ENCODE measurements at places on chromosomes 5 and 9.

GRCh38 chr5:123719004-123719403 lies 207.0 kb downstream of the CSNK1G3 start:
- peak; percentile 54 for DNase-seq

DNA sequence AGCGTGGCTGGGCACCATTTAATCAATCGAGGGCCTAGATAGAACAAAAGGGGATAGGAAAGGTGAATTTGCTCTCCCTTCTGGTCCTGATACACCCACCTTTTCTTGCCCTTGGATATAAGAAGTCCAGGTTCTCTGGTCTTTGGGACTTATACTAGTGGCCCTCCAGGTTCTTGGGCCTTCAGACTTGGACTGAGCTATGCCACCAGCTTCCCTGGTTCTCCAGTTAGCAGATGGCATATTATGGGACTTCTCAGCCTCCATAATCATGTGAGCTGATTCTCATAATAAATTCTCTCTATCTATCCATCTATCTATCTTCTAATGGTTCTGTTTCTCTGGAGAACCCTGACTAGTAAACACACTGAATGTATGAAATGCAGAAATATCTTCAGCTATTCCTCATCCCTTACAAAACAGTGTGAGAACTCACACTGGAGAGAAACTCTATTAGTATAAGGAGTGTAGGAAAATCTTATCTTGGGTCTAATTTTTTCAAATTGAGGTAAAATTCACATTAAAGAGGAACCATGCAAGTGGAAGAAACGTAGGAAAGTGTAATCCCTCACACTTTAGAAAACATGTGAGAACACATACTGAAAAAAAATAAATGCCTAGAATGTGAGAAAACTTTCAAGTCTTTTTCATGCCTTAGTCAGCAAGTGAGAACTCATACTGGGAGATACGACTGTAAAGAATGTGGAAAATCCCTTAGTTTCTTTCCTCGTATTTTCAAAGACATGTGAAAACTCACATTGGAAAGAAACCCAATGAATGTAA lies 15.5 kb downstream of the PCDHB15 start:
- DNase-seq, result peak; percentile 7

DNA sequence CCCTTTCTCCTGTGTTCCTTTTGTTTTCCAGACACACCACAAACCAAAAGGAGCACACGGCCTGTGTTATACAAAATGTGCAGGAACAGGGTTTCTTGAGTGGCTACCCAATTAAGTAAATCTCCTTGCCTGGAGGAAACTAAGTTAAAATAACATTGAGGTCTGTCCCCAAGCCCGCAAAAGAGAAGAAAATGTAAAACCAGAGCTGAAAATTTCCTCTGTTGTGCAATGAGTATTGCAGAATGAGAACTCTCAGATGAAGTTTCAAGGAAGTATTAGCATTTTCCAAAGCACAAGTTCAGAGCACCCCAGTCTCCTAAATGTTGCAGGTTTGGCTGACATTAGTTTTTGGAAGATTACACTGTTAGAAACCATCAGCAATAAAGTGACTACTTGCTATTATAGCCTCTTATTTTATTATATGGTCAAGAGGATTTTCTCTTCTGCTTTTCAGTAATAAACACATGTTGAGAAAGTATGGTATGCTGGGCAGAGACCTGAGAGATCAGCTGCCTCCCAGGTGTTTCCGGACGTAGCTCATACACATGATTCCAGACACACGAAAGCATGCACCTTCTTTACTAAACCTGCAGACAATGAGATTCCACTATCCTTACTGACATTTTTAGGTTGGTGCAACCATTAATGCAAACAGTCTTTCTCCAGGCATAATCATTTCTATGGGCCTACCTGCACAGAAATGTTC lies 161.3 kb downstream of the SNCAIP start:
- DNase-seq, result no peak

DNA sequence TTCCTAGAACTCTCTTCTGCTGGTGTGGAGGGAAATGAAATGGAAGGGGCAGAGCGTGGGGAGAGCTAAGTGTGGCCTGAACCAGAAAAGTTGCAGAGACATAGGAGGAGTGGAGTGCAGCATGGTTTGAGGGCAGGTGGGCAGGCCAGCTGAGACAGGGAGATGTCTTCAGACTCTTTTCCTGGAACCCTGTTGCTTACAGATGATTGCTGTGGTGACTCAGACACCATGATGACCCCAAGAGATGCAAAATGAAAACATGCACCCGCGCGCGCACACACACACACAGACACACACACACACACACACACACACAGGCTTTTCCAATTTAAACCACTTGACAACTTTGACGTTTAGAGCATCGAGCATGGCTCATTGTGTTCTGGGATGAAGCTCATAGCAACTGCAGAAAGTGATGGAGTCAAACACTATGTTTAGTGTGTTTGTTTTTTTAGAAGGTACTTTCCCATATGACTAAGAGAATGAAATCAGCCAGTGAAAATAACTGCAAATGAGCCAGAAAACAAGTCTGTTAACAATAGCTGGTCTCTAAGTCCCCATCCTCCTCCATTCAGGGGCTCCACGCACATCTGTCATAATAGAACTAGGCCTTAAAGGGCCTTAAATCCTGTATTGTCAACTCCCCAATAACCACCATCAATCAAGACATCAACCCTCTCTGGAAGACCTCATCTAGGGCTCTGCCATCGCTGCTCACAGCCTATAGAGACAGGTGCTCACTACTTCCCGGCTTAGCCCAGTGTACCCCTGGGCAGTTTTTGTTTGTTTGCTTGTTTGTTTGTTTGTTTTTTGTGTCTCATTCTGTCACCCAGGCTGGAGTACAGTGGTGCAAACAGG lies 9.6 kb downstream of the TMOD1 start:
- peak; percentile 66 for DNase-seq

GRCh38 chr5:39194466-39195136 lies 24.8 kb downstream of the FYB1 start:
- peak; percentile 89 for DNase-seq

GRCh38 chr5:158033724-158034123 lies 174.8 kb upstream of the CLINT1 start:
- no peak for DNase-seq

GRCh38 chr5:116062352-116062751 lies 22.5 kb upstream of the COMMD10 start:
- no peak for DNase-seq

- DNase-seq, result no peak
These were observed 11.5 kb downstream of the CAMK4 start for GRCh38 chr5:111235635-111236034.

DNA sequence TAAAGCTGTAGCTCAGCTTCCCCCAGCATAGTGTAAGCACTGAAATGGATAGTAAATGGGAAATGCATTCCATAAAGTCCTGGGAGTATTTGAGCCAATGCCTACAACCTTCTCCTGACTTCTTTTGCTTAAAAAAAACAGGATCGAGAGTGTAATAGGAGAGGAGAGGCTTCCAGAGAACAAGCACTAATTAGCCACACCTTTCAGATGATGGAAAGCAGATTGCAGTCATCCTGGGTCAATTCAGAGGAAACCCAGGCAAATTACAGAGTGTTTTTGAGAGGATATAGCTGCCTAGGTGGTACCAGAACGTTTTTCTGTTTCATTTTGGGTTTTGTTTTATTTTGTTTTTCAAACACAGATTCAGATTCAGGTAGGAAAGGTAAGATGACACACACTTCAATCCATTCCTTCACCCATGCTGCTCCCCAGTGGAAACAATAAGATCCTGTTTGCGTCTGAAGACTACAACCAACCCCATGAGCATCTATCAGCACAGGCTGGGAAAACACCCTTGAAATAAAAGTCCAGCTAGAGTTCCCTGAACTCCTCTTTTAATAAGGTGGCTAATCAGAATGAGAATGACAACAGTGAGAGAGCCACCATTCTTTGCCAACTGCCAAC lies 95.6 kb downstream of the RFK start:
- peak; percentile 15 for DNase-seq

DNA sequence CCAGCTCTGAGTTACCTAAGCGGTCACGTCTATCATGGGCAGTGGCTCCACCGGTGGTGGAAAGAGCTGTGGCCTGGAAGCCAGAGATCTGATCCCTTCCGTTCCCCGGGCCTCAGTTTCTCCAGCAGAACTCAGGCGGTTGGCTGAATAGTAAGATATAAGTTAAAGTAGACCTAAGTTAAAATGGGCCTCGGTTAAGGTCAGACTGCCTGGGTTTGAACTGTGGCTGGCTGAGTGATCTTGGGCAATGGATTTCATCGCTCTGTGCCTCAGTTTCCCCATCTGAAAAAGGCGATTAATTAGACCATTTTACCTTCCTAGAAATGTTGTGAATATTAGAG lies 997 bp downstream of the COL15A1 start:
- DNase-seq, result no peak

DNA sequence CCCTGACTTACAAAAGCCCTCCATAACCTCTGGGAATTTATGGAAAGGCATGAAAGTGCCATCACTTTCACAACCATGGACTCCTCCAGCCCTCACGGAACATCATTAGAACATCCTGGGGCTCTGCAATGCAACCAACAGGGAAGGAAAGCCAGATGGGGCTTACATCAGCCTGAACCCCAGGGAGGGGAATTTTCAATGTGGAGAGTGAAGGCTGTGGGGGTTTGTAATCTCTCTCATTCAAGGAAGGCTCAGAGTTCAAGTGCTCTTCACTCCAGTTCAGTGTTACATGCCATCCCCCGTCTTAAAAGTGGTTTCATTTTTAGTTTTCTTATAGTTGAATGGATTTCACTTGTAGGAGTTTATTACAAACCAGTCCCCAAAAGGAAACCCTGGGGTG lies 5.7 kb downstream of the SPRY4 start:
- peak; percentile 39 for DNase-seq

DNA sequence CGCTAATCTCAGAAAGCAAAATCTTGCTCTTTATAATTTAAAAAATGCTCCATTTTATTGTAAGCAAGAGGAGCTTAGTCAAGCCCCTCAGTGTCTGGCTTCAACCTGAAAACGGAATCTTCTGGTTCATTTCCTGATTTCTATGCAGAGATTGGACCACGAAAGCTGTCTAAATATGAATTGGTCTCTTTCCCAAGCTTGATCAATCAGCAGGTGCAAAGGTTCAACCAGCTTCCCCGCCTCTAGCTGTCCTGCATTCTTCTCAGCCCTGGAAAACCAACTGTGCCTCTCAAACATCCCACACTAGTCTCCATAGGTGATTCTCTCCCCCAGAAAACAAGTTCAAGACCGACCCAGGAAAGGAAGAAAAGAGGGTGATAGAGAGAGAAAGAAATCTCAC lies 34.5 kb downstream of the FNBP1 start:
- no peak for DNase-seq

DNA sequence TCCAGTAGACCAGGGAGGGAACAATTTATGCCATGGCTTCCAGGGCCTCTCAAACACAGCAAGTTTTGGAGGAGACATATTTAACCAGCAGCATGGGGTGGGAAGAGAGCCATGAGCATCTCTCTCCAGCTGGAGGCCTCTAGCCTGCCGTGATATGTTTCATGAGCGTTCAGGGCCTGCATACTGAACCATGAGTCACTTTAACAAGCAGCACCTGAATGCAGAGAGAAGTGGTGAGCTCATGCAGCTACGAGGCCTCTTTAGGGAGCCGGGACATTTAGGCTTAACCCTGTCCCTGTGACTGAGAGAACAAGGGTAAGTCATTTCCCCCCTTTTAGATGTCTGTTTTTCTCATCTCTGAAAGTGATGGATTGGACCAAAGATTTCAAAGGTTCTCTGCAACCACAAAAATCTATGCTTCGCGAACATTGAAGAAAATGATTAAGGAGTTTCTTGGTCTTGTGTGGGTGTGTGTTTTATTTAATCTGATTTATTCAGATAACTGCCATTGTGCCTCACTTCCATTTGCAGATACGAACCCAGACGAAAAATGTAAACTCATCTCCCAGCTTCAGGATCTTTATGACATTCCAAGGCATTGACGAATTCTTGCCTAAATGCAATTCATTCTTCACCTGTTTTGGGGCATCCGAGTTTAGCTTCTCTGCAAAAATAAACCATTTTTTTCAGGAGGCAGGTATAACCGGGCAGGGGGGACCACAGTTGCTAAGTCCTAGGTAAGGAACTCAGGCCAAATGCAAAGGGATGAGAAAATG lies 157.0 kb downstream of the GABBR2 start:
- peak; percentile 58 for DNase-seq
